ENCODE measurements at places on chromosomes 5 and 9.
A peak's percentile ranks its signal among the peaks of the same experiment; 100 is the strongest.

- no peak for DNase-seq
Measured at GRCh38 chr5:108278285-108279240, 103.3 kb downstream of the FBXL17 start.

DNA sequence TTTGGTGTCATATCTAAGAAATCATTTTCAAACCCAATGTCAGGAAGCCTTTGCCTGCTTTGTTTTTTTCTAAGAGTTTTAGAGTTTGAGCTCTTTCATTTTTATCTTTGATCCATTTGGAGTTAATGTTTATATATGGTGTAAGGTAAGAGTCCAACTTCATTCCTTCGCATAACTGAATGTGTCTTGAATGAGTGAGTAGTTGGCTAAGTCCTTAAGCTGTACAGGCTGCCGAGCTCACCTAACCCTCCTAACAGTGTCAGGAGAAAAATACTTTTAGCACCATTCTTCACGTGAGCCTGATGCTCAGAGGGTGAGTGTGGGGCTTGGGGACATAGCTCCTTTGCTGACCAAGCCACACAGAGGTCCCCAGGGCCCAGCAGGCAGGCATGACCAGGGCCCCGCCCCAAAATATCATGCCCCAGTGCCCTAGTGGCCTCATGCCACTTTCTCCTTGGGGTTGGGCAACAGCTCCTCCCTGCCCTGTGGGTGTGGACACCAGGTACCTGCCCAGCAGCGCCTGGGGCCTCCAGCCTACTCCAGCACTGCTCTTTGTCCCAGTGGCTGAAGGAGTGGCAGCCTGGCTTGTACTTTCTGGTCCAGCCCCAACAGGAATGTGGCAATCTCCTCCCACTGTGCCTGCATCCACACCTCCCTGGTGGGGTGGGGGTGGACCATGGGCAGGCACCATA is 17.2 kb downstream of the PPARGC1B start:
- no peak for DNase-seq

DNA sequence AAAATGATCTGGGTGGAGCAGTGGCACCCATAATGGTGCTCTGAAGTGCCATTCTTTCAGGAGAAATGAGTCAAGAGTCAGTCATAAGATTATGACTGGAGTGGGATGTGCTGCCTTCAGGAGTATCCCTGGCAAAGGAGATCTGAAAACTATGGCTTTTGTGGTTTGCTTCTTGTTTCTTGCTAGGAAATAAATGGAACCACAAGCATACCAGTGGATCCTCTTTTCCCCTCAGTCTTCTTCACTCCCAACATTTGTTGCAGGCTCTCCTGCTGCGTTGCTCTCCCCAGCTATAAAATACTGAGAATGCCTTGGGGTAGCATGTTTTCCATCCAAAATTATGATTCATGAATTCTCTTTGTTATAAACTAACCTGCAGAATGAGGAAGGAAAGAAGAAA is 199.1 kb downstream of the NNT start:
- no peak for DNase-seq

DNA sequence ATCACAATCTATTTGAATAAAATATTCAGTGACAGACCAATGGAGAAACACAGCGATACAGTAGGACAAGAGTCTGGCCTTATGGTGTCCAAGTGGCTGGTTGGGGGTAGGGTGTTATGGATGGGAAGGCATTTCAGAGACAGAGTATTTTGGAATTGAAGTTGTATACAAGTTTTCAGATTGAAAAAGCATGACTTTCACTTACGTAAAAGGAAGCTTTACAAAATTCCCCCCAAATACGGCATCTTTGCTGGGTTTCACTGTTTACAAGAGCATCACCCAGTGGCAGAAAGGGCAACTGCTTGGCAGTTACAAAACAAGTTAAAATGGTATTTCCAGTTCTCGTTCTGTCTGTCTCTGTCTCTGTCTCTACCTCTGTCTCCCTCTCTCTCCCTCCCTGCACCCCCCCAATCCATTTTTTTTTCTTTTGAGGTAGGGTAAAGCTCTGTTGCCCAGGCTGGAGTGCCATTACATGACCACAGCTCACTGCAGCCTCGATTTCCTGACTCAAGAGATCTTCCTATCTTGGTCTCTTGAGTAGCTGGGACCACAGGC is 86.2 kb downstream of the PTPN3 start:
- peak; percentile 15 for DNase-seq

DNA sequence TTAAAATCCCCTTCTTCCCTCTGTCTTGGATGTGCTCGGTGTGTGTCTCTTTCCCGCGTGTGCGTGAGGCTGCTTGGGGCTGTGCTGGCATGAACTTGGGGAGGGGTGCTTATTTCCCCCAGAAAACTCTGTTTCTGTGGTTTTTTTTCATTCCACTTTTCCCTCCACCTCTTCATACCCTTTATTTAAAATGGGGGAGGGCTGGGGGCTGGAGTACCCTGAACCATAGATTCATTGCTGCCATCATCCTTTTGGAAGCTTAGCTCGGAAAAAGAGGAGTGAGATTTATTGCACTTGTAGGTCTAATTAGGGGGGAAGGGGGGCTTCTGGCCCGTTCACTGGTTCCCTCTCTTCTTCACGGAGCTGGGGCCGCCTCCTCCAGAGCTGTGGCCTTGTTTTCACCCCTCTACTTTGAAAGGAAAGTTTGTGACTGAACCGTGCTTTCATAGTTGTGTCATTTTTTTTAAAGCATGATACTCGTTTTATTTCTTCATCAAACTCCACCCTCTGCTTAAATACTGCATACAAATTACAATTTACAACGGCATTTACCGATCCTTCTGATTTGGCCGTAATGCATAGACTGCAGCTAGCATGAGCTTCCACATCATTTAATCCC is 2.9 kb downstream of the NR2F1 start:
- no peak for DNase-seq

GRCh38 chr5:134133188-134133994 is 18.9 kb downstream of the TCF7 start:
- no peak for DNase-seq

- DNase-seq = no peak
Measured at GRCh38 chr9:77935974-77936373, 95.6 kb downstream of the GNAQ start.

GRCh38 chr5:82884821-82885471 is 192.2 kb downstream of the TMEM167A start:
- DNase-seq = no peak

DNA sequence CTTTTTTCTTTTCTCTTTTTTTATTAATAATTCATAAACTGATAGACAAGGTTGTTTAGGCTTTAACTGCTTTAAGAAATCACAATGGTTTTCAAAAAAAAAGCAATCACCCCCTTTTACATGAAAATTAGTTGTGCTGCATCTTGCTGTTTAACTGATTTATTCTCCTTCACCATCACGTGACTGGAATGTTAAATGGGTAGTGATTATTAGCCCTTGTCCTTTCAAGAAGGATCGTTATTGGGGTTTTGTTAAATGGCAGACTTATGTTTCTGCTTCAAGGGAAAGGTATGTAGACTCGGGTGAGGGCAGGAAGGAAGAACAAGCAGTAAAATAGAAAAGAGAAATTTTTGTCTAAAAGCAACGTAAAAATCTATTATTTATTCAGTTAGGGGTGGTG is 175.6 kb upstream of the TLE4 start:
- no peak for DNase-seq

GRCh38 chr5:76471406-76471805 is 68.3 kb downstream of the IQGAP2 start:
- DNase-seq = no peak

DNA sequence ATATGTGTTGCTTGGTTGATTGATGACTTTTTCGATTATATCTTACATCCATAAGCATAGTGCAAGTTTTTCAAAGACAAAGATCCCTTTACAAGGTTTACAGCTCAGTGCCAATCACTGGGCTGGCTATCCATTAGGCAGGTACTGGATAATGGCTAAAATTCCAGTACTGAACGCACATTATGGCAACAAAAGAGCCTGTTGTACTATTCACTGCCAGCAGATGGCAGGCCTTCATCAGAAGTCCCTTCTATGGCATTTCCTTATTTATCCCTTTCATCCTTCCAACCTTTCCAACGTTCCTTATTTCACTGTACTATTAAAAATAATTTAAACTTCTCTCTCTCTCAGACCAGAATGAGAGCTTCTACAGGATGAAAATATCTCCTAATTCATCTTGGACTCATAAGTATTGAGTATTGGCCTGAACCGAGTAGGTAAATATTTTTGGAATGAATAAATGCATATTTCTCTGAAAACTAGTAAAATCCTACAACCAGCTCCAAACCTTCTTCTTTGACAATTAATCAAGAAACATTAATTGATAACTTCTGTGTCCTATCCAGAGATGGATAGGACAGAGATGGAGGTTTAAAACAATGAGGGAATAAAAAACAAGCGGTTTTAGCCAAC is 6.7 kb upstream of the WNT8A start:
- DNase-seq = peak; percentile 60

DNA sequence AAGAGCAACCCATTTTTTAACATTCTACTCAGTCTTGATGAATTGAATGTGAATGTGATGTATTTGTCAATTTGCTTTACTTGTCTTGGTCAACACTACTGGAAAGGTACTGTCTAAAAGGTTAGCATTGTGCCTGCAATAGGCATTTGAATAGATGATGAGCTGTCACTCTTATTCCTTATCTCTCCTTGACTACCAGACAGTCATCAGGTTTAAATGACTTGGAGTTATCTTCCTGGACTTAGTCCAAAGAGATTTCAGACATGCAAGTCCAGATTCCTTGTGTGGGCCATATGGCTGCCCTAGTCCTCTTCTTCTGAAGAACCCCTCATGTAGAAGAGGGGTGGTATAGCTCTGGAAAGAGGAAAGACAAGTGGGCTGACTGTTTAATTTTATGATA is 4.8 kb downstream of the ARHGEF28 start:
- DNase-seq = no peak

DNA sequence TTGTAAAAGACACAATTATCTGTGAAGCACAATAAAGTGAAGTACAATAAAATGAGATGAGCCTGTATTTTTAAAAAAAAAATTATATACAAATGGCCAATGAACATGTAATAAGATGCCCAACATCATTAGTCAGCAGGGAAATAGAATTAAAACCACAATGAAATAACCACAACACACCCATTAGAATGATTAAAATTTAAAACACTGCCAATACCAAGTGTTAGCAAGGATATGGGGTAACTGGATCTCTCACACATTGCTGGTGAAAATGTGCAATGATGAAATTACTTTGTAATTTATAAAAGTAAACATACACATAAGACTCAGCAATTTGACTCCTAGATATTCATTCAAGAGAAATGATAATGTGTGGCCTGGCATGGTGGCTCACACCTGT is 62.8 kb downstream of the SHOC1 start:
- DNase-seq = no peak

DNA sequence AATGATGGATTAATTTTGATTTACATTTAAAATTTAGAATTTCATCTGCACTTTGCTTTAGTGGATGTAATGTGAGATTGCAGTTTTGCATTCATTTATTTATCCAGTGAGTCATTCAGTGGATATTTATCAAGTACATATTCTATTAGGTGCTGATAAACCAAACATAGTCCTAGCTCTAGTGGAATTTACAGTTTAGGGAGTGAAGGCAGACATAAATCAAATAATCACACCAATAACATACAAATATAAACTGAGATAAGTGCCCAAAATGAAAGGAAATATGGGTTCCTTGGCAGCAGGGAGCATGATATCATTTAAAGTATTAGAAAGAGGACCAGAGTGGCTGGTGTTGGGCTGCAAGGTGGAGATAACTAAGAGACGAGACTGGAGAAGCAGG is 14.7 kb upstream of the NIPBL start:
- no peak for DNase-seq

- DNase-seq = no peak
Measured at GRCh38 chr9:5857928-5858327, 25.0 kb upstream of the ERMP1 start.

DNA sequence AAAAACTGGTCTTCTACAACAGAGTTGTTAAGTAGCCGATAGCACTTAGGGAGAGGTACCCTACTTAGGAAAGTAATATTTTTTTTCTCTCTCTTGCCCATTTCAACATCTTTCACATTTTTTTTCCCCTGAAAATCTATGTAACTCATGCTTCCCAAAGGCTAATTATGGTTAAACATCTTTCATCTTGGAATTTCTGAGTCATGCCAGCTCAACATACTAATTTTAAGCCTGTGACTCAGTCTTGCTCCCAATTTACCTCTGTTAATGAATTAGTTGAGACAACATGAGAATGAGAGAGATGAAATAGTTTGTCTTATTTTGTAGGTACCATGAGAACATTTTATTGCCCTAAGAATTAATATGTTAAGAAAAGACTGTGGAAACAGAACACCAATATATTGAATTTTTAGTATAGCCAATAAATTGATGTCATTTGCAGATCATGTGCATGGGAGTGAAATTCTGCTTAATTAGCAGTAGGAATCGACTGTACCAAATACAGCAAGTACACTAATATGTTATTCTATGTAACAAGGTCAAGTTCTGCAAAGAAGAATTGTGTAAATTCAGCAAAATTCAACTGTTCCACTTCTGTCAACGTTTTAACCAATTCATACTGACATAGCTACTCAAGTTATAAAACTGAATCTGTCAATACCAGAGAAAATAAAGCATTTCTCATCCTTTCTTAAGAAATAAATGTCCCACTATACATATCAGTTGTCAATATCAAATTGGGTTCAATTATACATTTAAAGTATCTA is 550.0 kb downstream of the PTPRD start:
- DNase-seq = peak; percentile 62

- no peak for DNase-seq
Measured at GRCh38 chr5:58828258-58828657, 245.4 kb downstream of the RAB3C start.

DNA sequence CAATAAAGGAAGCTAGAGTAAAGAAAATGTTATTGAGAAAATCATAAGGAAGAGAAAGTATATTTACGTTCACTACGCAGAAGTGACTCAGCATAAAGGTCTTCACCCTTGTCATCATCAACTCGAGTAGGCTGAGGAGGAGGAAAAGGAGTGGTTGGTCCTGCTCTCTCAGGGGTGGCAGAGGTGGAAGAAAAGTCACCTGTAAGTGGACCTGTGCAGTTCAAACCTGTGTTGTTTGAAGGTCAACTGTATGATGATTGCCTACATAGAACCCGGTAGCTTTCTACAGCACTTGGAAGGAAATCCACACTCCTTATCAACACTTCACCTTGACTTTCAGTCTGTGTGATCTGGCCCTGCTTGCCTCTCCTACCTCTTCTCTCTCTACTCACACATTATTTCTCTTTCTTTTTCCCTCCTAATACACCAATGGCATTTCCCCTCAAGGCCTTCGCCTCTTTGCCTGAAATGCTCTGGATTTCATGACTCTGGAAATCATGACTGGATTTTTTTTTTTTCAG is 109.3 kb upstream of the CPEB4 start:
- DNase-seq = no peak
